Nucleus accumbens (tissue), 56 donors: ENCODE measurements at places on chromosomes 7 and 10.

DNA sequence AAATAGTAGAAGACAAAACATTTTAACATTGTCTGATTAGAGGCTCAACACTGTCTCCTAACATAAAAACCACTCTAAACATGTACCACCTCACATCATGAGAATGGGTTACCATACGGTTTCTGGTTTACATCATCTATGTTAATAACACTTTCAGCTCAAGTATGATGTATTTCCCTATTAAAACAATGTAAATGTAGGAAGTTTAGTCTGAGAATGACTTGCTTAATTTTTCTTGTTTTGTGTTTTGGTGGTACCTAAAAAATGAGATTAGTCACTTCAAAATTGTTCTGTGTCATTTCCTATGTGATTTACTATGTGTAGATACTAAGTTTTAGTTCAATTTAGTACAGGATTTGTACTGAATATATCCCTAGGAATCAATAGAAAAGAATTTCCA is 195.8 kb upstream of the SEMA3C start:
- DNase-seq, result no peak

DNA sequence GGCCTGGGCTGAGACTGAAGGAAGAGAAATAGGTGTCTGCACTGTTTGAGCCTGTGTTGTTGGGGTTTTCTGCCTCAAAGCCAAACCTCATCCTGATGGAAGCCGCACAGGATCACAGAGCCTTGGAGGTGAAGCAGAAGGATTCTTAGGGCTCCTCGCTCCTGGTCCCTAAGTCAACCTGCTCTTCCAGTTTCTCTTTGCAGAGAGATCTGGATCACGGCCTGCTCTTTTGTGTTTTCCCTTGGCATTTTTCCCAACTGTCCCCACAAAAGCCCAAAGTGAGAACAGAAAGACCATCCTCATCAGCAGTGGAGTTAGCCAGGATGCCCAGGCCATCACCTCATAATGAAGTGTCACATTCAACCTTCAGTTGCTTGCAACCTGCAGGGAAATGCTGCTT is 20.3 kb upstream of the PPIA start:
- no peak for DNase-seq

- DNase-seq, result no peak
Measured at GRCh38 chr10:16828114-16828568, 10.9 kb upstream of the RSU1 start.

- DNase-seq, result no peak
Measured at GRCh38 chr10:116744163-116744753, 1.9 kb upstream of the HSPA12A start.

DNA sequence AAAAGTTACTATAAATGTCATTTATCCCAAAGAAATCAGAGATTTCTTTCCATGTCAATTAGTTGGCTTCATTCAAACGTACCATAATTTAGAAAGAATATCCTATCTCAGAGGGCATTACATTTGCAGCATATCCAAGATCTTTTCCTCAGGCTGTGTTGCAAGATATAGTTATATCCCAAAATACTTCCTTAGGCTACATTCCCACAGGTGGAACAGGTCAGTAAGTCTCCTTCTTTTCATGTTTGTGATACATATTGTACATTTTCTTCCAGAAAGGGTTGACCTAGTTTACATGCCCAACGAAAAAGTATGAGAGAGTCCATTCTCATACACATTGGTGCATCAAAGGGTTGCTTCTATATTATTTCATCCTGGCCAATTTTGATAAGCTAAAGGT is 26.9 kb upstream of the VWA2 start:
- no peak for DNase-seq

GRCh38 chr7:74343281-74344131 is 54.3 kb downstream of the CLIP2 start:
- DNase-seq, result peak; percentile 47

- no peak for DNase-seq
Measured at GRCh38 chr10:29896053-29896452, 163.3 kb downstream of the JCAD start.

DNA sequence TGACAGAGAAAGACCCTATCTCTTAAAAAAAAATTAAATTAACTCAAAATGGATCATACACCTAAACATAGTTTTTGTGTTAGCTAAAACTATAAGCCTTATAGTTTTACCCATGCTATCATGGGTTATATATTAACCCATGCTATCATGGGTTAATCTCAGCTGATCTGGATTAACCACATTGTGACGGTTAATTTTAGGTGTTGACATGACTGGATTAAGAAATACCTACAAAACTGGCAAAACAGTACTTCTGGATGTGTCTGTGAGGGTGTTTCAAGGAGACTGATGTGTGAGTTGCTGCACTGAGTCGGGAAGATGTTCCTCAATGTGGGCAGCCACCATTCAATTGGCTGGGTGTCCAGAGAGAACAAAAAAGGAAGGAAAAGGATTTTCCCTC is 44.3 kb upstream of the FXYD4 start:
- DNase-seq, result no peak

DNA sequence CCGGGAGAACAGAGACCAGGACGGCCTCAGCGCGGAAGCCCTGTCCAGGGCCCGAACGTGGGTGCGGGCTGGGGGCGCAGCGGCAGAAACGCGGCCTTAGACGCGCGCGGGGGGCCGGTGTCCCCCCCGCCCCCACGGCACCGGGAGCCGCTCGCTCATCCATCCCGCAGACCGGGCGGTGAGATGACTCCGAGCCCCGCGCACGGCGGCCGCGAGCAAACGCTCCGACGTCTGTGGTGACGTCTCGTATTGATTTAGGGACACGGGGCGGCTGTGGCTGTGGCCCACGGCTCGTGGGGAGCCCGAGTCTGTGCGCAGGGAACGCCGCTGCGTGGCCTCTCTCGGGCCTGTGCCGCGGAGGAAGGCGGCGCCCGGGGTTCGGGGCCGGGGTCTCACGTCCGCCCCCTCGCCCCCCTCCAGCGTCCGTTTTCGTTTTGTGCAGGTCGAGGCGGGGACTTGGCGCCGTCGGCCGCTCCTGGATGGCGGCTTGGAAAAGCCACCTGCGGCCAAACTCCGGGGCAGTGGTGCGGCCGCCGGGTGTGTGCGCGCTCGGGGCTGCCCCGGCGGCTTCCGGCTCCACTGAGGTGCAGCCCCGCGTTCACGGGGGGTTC is 1.0 kb upstream of the NKX6-2 start:
- no peak for DNase-seq

GRCh38 chr10:14833106-14833505 is 4.7 kb downstream of the CDNF start:
- DNase-seq, result no peak

GRCh38 chr10:73398024-73398423 is 15.8 kb downstream of the ANXA7 start:
- no peak for DNase-seq

DNA sequence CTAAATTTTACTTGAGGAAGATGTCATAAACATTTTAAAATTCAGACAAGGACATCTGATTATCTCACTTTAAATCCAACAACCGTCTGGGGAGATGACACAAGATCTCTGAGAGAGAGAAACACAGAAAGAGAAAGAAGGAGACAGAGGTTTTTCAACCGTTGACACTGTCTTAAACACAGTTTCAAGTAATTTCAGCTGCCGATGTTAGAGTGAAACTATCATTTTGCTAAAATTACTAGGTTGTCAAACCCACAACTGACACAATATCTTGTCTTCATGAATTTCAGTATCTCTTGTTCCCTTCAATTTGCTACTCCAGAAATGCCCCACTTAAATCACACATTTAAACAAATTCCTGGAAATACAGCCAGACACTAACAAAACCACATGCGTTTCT is 174.8 kb downstream of the RAPGEF5 start:
- no peak for DNase-seq

DNA sequence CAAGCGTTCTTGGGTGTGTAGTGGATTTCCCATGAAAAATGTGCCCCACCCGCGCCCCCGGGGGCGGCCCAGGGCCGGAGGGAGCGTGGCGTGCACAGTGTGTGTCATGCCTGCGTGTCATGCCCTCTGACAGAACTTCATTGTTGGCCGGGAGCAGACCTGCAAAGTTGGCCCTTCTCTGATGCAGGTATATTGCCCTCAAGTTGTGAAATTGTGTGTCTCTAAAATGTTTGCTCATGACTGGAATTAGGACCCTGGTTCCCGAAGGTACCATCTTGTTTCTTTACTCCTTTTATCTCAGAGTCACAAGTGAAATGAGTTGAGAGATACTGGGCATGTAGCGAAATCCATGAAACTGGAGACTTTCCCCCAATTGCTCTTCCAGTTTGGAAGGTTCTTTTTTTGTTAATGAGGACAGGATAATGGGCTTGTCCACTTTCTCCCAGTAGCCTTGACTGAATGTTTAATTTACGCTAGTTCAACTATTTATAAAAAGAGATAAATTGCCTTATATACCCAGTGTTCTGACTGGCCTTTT is 26.2 kb downstream of the ADK start:
- DNase-seq, result no peak

- no peak for DNase-seq
Measured at GRCh38 chr7:81416659-81417058, 353.2 kb downstream of the HGF start.

DNA sequence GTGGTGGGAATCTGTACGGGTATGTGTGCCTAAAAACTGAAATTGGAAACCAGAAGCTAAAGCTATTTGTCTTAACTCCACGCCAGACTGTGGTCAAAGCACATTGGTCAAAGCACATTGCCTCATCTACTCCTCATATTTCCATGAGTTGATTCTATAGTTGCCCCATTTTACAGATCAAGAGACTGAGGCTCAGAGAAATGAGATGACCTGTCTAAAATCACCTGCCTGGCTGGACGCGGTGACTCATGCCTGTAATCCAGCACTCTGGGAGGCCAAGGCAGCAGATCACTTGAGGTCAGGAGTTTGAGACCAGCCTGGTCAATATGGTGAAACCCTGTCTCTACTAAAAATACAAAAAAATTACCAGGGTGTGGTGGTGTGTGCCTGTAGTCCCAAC is 21.7 kb upstream of the MNX1 start:
- no peak for DNase-seq

DNA sequence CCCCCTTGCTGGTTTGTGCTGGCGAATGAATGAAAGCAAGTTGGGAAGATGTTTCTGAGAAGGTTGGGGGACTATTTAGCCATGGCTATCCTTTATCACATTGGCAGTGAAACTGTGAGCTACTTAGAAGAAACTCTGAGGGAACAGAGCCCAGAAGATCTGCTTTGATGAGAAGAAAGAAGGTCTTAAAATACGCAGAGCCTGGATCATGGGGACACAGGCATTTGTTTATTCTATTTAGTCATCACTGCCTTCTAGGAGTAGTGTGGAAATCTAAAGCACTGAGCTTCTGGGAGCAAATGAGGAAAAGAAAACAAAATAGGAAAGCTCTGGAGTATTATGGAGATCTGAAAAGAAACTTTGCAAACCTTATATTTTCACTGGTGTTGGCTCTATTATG is 28.5 kb downstream of the CPED1 start:
- DNase-seq, result no peak

- no peak for DNase-seq
Measured at GRCh38 chr7:150567169-150567568, at the start of gene GIMAP4. TSS of gene GIMAP4 (plus strand) at chr7:150567390. CDS start at chr7:150569902, 2,512 bp downstream.

DNA sequence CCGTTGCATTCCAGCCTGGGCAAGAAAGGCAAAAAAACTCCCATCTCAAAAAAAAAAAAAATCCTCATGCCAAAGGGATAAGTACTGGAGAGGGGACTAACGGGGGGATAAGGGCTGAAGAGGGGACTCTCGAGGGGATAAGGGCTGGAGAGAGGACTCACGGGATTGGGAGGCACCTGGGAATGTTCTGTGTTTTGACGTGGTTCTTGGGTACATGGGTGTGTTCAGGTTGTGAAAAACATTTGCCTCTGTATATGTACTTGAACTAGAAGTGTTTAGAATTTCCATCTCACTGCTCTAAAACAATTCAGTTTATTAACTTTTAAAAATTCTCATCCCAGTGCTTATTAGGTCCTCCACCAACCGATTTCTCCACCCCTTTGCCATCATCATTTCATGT is 4.5 kb downstream of the FKBP6 start:
- no peak for DNase-seq
